GM03348 (cell line): ENCODE measurements at places on chromosomes 12 and 14.

DNA sequence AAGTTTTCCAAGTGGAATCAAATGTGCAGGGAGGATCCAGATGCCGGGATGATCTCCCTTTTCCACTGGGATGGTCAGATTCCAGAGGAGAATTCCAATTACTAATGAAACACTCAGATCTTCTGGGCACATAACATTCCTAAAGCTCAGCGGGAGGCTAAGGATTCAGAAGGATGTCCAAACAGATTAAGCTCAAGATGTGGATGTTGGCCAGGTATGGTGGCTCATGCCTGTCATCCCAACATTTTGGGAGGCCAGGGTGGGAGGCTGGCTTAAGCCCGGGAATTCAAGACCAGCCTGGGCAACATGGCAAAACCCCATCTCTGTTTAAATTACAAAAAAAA, 62.0 kb upstream of the PNMA1 start:
- DNase-seq = peak; percentile 51

GRCh38 chr12:102567031-102567985, 86.9 kb upstream of the IGF1 start:
- peak; percentile 75 for DNase-seq

GRCh38 chr12:32402946-32403345, 3.6 kb downstream of the FGD4 start:
- DNase-seq = no peak

DNA sequence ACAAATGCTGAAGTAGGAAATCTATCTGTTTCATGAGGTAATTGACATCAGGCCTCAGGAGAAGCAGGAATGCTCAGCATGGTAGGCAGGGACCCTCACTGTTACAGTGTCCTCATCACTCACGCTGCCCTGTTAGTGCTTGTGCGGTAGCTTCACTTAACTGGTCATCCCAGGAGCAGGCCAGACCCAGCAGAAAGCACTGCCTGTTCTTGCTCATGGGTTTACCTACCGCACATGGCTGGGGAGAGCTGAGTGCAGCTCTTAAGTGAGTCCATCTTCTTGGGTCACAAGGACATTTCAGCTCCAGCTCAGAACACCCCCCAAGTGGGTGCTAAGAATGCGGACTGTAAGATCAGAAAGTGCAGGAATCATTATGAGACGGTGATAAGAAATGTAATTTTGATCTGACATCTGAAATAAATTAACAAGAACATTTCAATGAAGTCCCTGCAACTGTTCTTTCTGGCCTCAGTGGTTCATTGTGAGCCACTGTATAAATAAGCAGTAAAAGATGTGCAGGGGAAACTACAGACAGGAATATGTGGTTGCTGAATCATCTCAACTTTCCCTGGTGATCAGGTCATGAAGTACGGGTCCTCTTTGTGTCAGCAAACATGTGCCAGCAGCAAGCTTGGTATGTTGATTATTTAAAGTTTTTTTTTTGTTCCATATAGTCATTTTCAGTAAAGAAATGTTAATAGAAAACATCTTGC, 757.7 kb upstream of the TMEM132C start:
- peak; percentile 15 for DNase-seq

- DNase-seq = no peak
These were observed 120.0 kb downstream of the PPFIA2 start for GRCh38 chr12:81639196-81639595.

- DNase-seq = no peak
These were observed 346.2 kb upstream of the STXBP6 start for GRCh38 chr14:25396128-25396527.

- peak; percentile 37 for DNase-seq
These were observed at the start of gene ACSS3 for GRCh38 chr12:81077686-81078441. ACSS3 (plus strand) TSS chr12:81078079; CDS start chr12:81078121, 42 bp downstream.
